ENCODE measurements at places on chromosomes 12 and 14. TPM values are rescaled to one million over a fixed set of nuclear protein-coding genes. Genes with fewer than 3 reads are reported as not detected.

DNA sequence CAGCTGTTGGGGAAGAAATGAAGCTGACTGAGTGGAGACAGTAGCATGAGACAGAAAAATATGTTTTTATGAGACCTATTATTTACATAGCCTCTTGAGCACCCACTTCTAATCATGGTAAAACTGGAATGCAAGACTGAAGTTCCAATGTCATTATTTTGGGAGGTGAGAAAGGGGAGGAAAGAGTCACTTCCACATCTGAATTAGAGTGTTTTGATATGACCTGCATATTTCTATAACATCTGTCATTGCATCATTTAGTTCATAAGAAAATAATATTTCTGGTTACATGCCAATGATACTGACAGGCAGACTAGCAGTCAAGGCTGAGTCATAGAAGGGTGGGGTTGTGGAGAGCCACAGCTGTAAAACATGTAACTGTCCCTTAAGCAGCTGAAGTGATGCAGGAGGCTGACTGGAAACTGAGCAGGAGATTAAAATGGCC is 26.7 kb downstream of the NTN4 start:
- no peaks in the 10 kb centered on the region for H3K36me3 ChIP-seq
- no peak overlapping the region for H3K27ac ChIP-seq
- no peak overlapping the region for H3K4me3 ChIP-seq
- H3K4me1 ChIP-seq, result no peaks in the 10 kb centered on the region
- peaks cover 14% of the 10 kb centered on the region for H3K27me3 ChIP-seq

GRCh38 chr12:20474443-20474842 is 106.1 kb downstream of the PDE3A start:
- no peak overlapping the region for H3K27ac ChIP-seq
- H3K27me3 ChIP-seq, result no peaks in the 10 kb centered on the region
- no peaks in the 10 kb centered on the region for H3K36me3 ChIP-seq
- H3K4me1 ChIP-seq, result no peaks in the 10 kb centered on the region
- DNase-seq, result no peak
- no peak overlapping the region for H3K4me3 ChIP-seq

DNA sequence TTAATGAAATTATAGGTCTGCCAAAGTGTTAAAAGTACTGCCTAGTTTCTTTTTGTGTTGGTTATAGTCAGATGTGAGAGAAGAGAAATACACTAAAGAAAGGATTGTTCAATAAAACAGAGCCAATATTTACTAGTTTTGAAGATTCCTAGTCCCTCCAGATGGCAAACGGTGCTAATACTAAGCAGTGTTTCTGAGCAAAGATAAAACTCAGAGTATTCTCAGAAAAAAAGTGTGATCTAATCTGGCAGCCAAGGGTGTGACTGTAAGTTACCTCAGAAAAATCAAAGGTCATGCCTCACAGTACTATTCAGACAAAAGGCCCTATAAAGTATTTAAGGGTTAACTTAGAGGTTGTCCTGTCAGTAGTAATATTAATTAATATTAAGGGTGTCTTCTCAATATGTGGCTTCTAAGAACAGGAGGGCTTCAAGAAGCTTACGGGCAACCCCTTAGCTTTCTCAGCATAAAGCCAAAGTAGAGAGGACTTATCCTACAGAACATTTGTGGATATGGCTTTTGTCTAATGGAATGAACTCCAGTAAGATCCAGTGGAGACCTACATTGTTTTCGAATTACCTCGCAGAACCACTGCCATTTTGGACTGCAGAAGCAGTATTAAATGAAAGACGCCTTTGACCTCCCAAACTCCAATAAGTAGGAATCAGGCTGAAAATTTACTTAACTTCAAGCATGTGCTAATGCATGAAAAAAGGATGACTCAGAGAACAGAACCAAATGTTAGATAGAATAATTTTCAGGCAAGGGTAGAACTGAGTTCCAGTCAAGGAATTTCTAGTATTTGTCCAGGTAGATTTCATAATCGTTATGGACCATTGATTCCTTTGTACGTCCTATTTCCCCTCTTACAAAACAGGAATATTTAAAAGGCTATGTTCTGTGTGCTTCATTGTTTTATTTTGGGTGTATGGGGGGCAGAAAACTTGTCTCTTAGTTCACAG is 46.6 kb downstream of the USP15 start:
- H3K4me3 ChIP-seq, result no peak overlapping the region
- no peak overlapping the region for H3K27ac ChIP-seq
- no peak for DNase-seq
- no peaks in the 10 kb centered on the region for H3K27me3 ChIP-seq

DNA sequence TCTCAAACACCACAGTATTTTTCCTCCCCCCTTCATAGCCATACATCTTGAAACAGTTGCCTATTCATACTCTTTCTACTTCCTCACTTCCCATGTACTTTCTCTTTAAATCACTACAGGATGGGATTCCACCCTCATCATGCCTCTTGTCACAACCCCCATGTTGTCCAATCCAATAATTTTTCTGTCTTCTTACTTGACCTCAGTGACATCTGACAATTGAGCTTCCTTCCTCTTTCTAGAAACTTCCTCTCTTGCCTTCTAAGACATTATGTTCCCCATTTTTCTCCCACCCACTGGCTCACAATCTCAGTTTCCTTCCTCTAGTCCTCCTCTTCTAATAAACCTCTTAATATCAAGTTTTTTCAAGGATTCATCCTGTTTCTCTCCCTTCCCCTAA is 5.3 kb downstream of the C2CD5 start:
- no peak for DNase-seq
- H3K4me1 ChIP-seq, result peaks cover 60% of the 10 kb centered on the region
- peaks cover 39% of the 10 kb centered on the region for H3K36me3 ChIP-seq

GRCh38 chr12:45232756-45233372 is 17.0 kb downstream of the ANO6 start:
- peaks cover 24% of the 10 kb centered on the region for H3K36me3 ChIP-seq
- DNase-seq, result no peak
- H3K4me3 ChIP-seq, result no peak overlapping the region
- no peaks in the 10 kb centered on the region for H3K27me3 ChIP-seq
- peaks cover 36% of the 10 kb centered on the region for H3K4me1 ChIP-seq

GRCh38 chr12:11233532-11233931 is 36.0 kb downstream of the PRB3 start:
- no peak for DNase-seq
- no peak overlapping the region for H3K27ac ChIP-seq
- no peaks in the 10 kb centered on the region for H3K36me3 ChIP-seq

DNA sequence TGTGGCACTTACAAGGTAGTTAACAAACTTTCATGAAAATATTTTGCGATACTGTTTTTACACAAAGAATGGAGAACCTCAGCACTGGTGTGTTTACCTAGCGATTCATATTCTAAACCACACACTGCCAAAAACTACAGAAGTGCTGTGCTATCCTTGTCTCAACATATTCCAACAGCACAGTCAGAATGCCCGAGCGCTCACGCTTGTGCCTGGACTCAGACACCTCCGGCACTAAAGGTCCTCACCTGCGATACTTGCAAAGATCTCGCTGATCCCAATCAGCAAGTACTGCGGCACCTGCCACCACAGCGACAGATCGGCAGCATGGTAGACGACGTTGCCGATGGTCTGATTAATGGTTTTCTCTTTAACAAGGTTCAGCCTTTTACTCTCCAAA is 23.2 kb downstream of the SLC15A4 start:
- H3K4me3 ChIP-seq, result no peak overlapping the region
- DNase-seq, result no peak
- peaks cover 54% of the 10 kb centered on the region for H3K36me3 ChIP-seq
- H3K4me1 ChIP-seq, result peaks cover 12% of the 10 kb centered on the region
- H3K27ac ChIP-seq, result no peak overlapping the region
- H3K27me3 ChIP-seq, result no peaks in the 10 kb centered on the region

DNA sequence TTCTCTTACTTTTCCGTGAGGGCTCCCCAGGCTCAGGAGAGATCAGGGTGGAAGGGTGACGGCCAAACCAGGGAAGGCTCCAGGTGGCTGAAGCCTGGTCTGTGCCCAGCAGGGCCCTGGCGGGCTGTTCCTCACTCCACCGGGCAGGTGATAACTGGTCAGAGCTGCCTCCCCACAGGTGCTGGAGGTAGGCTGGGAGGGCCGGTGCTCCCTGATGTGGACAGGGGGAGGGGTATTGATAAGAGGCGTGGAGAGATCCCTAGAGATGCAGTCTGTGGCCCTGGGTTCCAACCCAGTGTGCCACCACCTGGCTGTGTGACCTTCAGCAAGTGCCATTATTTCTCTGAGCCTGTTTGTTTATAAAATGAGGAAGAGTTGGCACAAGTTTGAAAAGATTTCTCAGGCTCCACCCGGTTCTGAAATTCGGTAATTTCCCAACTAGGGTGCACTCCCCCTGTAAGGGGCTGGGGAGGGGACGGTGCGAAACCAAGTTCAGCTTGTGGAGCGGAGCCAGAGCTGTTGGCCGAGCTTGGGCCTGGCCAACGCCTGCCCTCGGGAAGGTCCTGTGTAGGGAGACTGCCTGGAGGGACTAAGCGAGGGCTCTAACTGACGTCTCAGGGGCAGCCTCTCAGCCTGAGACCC is 1.0 kb upstream of the NR4A1 start:
- peak overlapping the region; percentile 97 for H3K27ac ChIP-seq
- H3K36me3 ChIP-seq, result no peaks in the 10 kb centered on the region
- H3K4me1 ChIP-seq, result peaks cover 52% of the 10 kb centered on the region
- no peak for DNase-seq

GRCh38 chr12:69095765-69096477 is 143.4 kb upstream of the CPSF6 start:
- H3K4me1 ChIP-seq, result no peaks in the 10 kb centered on the region
- DNase-seq, result no peak
- H3K36me3 ChIP-seq, result no peaks in the 10 kb centered on the region
- H3K27ac ChIP-seq, result no peak overlapping the region
- H3K27me3 ChIP-seq, result peaks cover 10% of the 10 kb centered on the region

DNA sequence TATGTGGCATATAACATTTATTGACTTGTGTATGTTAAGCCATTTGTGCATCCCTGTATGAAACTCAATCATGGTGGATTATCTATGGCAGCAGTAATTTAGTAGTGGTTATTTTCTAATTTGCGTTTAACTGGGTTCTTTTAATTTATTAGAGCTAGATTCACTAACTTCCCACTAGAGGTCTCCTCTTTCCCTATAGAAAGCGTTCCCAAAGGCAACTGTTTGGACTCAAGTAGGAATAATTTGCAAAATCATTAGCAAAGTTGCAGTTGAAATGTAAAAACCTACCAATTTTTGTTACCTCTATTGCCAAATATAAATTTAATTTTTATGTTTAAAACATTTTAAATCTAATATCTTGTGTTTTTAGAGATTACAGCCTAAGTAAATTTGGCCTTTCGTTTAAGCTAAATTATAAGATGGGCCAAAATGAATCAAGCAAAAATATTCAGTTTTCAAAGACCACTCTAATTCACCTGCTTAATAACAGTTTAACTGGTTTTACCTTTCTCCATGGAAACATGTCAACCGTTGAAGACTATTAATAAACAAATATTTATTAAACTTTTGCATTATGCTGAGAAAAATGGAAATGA is 6.0 kb downstream of the DMAC2L start:
- H3K27me3 ChIP-seq, result no peaks in the 10 kb centered on the region
- no peak overlapping the region for H3K4me3 ChIP-seq
- peaks cover 30% of the 10 kb centered on the region for H3K36me3 ChIP-seq
- H3K4me1 ChIP-seq, result peaks cover 36% of the 10 kb centered on the region
- DNase-seq, result no peak

DNA sequence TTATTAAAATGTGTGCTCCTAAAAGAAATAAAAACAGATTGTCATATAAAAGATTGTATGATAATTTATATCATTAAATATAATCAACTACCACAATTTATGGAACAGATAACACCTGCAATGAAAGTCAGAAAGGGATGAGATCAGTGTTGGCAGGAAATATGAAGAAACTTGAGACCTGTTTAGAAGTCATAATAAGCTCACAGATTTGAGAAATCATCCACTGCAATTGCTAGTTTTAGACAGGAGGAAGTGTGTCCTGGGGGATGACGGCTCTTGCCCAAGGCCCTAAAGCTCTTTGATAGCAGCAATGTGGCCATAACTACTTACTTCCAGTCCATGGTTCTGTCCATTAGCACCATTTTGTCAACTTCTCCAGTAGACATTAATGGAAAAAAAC is 122.8 kb upstream of the SOX5 start:
- H3K4me3 ChIP-seq, result no peak overlapping the region
- H3K4me1 ChIP-seq, result no peaks in the 10 kb centered on the region
- no peak for DNase-seq
- no peaks in the 10 kb centered on the region for H3K36me3 ChIP-seq

DNA sequence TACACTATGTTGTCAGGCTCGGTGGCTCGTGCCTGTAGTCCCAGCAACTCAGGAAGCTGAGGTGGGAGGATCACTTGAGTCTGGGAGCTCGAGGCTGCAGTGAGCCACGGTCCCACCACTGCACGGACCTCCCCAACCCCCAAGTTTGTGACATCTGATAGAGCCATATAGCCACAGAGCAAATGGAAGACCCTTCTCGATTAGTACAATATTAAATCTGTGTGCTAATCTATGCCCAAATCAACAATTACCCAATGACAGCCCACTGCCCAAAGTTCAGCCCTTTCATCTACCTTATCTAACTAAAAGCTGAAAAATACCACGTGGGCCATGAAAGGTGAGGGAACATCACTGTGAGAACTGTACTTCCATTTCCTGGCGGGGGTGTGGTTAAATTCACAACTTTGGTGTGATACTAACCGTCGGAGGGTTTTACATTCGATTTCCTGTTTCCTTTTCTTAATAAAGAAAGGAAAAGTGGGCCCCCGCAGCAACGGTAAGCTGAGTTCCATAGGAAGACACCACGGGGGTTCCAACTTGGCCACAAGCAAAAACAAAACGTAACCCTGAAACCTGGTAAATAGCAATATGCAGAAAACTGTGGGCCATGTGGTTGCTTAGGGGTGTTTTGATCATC is 31.2 kb upstream of the FOS start:
- peak overlapping the region; percentile 45 for H3K4me3 ChIP-seq
- peaks cover 54% of the 10 kb centered on the region for H3K4me1 ChIP-seq
- peak overlapping the region; percentile 60 for H3K27ac ChIP-seq
- no peaks in the 10 kb centered on the region for H3K36me3 ChIP-seq
- H3K27me3 ChIP-seq, result peaks cover 40% of the 10 kb centered on the region

GRCh38 chr14:55482936-55483605 is 42.7 kb upstream of the TBPL2 start:
- H3K4me3 ChIP-seq, result no peak overlapping the region
- H3K27ac ChIP-seq, result no peak overlapping the region
- no peaks in the 10 kb centered on the region for H3K4me1 ChIP-seq
- DNase-seq, result no peak
- H3K27me3 ChIP-seq, result no peaks in the 10 kb centered on the region

GRCh38 chr12:84696908-84697540 is 215.6 kb downstream of the SLC6A15 start:
- no peaks in the 10 kb centered on the region for H3K27me3 ChIP-seq
- H3K4me3 ChIP-seq, result no peak overlapping the region
- H3K4me1 ChIP-seq, result no peaks in the 10 kb centered on the region

TSPAN19 gene
- total RNA-seq, result not detected

TMTC2 gene
- 1.8 TPM for total RNA-seq

OTX2 gene
- not detected for total RNA-seq

SLC8A3 gene
- not detected for total RNA-seq

DCN gene
- total RNA-seq, result not detected

AQP2 gene
- not detected for total RNA-seq

OLR1 gene
- not detected for total RNA-seq

BRAP gene
- 20.2 TPM for total RNA-seq

EMP1 gene
- total RNA-seq, result 35.0 TPM
